Effector memory CD4-positive, alpha-beta T cell (primary cell): ENCODE measurements at places on chromosomes 2 and 18.

GRCh38 chr2:69180227-69180626, 167.2 kb downstream of the ANTXR1 start:
- DNase-seq: no peak

DNA sequence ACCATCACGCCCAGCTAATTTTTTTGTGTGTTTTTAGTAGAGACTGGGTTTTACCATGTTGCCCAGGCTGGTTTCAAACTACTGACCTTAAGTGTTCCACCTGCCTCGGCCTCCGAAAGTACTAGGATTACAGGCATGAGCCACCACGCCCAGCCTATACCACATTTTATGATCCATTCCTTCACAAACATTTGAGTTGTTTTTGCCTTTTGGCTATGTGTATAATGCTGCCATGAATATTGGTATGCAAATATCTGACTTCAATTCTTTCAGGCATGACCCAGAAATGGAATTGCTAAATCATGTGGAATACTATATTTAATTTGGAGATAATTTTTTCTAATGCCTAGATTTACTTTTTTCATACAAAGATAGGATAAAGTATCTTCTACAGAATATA, 68.6 kb downstream of the TTC27 start:
- no peak for DNase-seq

DNA sequence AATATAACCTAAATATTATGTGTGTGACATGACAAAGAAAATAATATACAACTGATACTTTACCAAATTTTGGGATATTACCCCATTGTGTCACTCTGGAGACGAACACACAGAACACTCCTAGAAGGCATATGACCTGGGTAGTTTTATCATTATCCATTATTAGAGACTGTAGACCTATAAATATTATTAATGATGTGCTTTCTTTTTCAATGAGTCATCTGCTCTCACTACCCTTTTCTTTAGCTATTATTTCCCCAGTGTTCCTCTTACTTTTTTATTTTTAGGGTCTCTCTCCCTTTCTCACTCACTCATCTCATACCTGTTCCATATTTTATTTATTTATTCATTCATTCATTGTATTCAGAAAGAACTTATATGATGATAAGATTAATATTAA, 143.3 kb upstream of the ITGA4 start:
- DNase-seq: no peak

- no peak for DNase-seq
Observed at GRCh38 chr2:74291218-74291544, 52.0 kb downstream of the SLC4A5 start.

- DNase-seq: no peak
Observed at GRCh38 chr2:237235383-237236095, 149.8 kb downstream of the COPS8 start.
